ENCODE measurements at places on chromosomes 16 and 17. TPM values are rescaled to one million over a fixed set of nuclear protein-coding genes. Genes with fewer than 3 reads are reported as not detected.

MYH8 gene
- not detected for total RNA-seq

KRTAP4-3 gene
- not detected for total RNA-seq

ECI1 gene
- 128 TPM for total RNA-seq

ACSM2A gene
- total RNA-seq: not detected

TOM1L2 gene
- total RNA-seq: 183 TPM

All from left cardiac atrium (tissue), 4 donors.